ENCODE measurements at places on chromosomes 6 and 20.
A peak's percentile ranks its signal among the peaks of the same experiment; 100 is the strongest.

DNA sequence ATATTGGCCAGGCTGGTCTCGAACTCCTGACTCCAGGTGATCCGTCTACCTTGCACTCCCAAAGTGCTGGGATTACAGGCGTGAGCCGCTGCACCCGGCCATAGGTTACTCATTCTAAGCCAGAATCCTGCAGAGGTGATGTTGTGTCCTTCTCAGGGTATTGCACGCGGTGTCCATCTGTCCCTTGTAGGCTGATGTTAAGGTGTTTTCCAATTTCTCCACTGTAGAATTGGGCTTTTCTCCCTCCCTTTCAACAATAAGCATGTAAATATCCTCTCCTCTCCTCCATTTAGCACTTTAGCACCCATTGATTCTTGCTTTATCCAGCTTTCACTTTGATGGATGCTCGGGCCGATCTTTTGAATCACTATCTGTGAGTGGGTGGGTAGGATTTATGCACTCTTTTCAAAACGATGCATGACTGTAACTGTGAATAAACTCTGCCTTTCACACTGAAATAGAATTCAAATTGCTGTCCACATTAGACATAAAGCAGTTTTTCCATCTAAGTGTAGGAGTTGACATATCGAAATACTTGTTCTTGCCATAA lies 52.6 kb downstream of the ZBTB2 start:
- no peak for DNase-seq

GRCh38 chr20:24969186-24970029 lies 20.3 kb downstream of the CST7 start:
- no peak for DNase-seq

DNA sequence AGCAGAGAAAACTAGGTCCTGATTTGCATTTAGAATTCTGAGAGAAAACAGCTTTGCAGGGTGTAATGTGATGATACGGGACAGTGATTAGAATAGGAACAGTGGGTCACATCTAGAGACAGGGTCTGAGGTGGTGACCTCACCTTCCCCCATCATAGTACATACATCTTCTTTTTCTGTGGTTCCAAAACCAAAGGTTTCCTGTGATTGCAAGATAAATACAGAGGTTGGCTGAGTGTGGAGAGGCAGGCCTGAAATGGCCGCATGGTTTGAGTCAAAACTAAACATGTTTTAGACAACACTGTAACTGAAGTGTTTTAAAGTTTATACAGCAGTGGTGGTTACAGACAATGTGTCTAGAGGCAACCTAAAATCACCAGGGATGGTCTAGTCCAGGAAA lies 10.4 kb upstream of the NT5DC1 start:
- DNase-seq = no peak

GRCh38 chr20:64047968-64048401 lies 1.5 kb downstream of the SOX18 start:
- DNase-seq = no peak

DNA sequence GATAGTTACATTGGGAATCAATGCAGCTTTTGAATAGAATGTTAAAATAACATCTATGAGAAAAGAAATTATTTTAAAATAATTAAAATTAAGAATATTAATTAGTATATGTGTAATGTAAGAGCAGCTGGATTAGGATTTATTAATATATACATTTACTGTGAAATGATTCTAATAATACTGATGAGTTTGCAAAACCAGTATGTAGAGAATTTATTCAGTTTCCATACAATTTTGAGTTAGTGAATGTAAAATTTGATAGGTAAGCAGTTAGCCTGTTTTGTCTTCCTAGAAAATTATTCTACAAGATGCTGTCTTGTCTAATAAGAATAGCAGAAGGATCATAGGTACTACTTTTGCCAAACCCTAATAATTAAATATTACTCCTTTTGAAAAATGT lies 70.6 kb downstream of the STXBP5 start:
- DNase-seq = no peak

DNA sequence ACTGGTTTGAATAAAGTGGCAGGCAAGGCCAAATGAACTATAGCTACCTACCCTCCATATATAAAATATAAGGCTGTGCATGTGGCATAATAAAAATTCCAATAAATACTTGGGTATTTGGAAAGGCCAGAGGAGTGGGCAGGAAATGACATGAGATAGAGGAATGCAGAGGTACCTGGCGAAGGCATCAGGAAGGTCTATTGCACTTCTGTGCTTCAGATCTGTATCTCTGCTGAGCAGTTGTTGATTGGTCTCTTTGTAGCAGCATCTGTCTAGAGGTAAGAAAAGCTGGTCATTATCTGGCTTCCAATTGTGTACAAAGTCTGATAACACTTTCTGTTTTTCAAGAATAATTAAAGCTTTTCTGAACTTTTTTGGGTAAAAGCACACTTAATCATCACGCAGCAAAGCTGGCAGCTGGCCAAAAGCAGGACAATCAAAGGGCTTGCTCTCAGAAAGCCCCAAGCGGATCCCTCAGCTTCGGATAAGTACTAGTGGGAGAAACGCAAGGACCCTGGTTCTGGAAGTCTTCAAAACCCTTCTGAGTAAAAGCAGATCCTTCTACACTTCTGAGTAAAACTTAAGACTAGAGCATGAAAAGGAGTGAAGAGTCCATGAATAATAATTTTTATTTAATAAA lies 120.1 kb upstream of the TCF21 start:
- no peak for DNase-seq

- no peak for DNase-seq
These were observed 46.3 kb downstream of the OR2B2 start for GRCh38 chr6:27865850-27866356.

GRCh38 chr20:31570021-31570463 lies 35.0 kb upstream of the ID1 start:
- DNase-seq = no peak

GRCh38 chr20:49938173-49939163 lies 2.3 kb downstream of the RNF114 start:
- DNase-seq = no peak

- DNase-seq = no peak
These were observed 4.5 kb upstream of the EBF4 start for GRCh38 chr20:2688041-2688591.

DNA sequence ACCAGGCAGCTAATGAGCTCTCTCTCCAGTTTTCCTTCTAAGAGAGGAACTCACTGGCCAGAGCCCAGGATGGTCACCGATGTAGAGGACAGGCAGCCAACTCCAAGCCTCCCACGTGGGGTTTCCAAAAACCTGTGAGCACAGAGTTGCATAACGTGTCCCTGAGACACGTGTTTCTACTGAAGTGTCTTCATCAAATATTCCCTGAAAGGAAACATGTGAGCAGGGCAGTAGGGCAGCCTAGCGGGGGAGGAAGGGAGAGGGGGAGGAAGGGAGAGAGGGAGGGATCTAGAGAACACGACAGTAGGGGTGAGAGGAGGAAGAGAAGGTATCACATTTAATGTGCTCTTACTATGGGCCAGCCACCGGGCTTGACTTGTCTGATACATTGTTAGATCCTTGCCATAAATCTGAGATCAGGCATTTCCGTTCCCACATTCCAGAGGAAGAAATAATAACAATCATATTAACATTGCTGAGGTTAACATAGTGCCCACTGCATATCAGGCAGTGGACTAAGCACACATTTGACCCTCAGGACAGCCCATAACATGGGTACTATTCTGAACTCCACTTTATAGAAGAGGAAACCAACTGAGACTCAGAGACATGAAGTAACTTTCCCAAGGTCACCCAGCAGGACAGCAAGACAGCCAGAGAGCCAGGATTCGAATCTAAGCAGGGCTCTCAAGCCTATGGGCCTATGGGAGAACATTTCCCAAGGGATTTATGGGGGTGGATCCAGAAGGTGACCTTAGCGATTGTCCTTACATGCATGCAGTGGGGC lies 4.5 kb upstream of the SYS1 start:
- peak; percentile 65 for DNase-seq

GRCh38 chr20:4134861-4135379 lies 119.6 kb upstream of the RNF24 start:
- no peak for DNase-seq

DNA sequence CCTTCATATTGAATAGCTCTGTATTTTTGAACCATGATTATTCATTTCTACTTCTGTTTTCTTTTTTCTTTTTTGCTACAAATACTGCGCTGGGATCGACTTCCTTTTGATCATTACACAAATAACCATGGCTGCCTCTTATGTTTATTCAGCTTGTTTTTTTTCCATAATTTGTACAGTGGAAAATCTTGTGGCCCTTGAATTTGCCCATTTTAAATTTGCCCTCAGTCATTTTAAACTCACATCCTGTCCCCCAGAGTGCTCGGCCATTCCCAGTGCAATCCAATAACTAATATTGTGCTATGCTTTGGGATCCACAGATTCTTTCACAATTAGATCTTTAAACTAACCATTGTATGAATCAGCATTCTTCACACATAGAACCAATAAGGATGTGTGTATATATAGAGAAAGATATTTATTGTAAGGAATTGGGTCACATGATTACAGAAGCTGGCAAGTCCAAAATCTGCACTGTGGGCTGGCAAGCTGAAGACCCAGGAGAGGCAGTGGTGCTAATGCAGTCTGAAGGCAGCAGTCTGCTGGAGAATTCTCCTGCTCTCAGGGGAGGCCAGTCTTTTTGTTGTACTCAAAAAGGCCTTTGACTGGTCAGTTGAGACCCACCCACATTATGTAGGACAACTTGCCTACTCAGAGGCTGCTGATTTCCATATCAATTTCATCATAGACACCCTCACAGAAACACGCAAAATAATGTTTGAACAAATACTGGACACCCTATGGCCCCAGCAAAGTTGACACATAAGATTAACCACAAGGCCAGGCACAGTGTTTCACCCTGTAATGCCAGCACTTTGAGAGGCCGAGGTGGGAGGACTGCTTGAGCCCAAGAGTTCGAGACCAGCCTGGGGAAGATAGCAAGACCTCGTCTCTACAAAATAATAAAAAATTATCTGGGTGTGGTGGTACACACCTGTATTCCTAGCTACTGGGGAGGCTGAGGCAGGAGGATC lies 147.1 kb downstream of the MTHFD1L start:
- no peak for DNase-seq

DNA sequence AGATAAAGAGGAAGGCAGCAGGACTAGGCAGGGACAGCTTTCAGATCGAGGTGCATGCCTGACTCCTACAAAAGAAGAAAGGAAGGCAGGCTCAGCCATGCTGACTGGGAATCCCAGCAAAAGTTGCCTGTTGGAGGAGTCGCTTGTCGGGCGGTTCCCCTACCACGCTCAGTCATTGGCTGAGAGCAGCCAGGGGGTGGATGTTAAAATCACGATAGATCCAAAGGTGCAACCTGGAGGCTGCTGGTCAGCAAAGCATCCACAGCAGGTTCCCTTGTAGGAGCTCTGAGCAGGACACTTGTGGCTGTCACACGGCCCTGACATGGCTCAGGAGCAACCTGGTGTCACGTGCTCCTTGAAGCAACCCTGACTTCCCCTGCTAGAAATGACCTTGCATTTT lies 74.6 kb downstream of the ISM1 start:
- DNase-seq = no peak

- peak; percentile 87 for DNase-seq
These were observed 175.5 kb upstream of the FOXQ1 start for GRCh38 chr6:1136415-1136774.

DNA sequence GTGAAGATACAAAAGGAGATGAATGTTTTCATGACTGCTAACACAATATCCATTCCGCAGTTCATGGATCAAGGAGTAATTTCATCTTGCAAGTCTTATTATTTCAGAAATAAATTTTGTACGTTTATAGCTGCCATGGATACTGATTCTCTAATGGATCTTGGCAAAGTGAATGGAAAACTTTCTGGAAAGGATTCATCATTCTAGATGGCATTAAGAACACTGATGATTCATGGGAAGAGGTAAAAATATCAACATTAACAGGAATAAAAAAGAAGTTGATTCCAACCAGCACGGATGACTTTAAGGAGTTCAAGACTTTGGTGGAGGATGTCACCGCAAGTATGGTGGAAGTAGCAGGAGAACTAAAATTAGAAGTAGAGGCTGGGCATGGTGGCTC lies 2.8 kb downstream of the HUS1B start:
- DNase-seq = no peak

GRCh38 chr20:55057779-55058415 lies 582.5 kb downstream of the DOK5 start:
- DNase-seq = no peak

DNA sequence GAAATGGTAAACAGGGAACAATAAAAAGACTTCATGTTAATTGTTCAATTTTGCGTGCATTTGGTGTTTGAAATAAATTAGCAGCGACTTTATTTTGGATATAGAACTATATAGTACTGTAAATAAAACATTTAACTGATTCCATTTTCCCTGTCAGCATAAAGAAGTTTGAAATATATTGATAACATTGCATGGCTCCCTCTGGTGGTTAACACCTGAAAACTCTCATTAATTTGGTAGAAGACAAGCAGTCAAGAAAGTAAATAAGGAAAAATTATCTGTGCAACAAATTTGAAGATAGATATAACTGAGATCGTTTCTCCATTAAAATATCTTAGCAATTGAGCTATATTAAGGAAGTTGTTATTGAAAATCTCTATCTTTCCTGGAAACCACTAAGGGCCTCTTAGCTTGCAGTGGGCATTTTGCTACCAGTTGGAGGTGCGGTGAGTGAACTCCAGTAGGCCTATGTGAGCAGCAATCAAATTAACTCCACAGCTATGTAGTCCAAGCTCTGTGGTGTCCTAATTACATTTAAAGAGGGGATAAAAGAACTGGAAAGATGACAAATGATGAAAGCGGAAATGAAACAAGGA lies 435.7 kb upstream of the FKBP1C start:
- DNase-seq = no peak

- DNase-seq = no peak
These were observed 491.3 kb downstream of the MAFB start for GRCh38 chr20:40197691-40198090.
